ENCODE measurements at places on chromosomes 1 and 21.

- no peak for DNase-seq
These were observed 110.4 kb upstream of the IPO9 start for GRCh38 chr1:201718346-201719202.

DNA sequence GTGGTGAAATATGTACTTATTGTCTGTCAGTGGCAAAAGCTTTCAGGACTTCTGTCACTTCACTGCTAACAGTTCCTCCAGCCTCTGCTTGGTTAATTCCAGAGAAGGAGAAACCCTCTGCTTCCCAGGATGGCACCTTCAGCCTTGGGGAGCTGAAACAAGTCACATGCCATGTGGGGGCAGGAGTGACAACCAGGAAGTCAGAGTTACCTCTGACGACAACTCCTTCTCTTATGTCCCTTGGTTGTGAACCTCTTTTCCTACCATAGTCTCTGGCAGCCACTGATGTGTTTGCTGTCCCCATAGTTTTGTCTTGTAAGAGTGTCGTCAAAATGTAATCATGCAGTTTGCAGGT lies 53.6 kb downstream of the FCRL5 start:
- DNase-seq = no peak

DNA sequence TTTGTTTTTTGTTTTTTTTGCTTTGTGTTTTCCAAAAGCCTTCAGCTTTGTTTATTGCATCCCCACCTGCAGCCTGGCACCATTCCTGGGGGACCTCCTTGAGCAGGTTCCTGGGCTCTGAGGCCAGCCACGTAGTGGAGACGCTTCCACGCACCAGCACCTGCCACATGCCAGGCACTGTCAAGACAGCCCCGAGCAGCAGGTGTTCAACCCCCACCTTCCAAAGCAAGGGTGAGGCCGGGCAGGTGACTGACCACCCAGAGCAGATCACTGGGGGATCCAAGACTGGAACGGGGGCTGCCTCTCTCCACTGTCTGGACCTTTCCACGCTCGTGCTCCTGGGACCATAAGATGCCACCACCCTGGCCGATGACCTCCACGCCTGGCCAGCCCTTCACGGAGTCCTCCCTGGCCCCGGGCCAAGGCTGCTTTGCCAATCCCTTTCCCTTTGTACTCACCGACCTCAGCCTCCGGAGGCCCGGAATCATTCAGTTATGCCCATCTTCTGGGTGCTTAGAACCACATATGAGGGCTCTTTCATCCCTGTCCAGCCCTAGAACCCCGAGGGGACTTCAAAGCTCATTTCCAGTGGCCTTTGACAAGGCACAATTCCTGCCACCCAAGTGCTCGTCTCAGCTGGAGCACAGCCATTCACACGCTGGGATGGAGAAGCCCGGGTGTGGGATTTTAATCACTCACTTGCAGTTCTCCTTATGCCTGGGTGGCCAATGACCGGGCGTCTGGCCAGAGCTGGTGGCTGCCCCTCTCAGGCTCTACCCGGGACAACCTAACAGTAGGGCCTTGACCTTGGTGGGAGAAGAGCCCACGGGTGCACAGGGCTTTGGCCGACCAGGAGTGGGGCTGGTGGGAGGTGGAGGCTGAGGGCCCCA lies 330.8 kb downstream of the NPHP4 start:
- no peak for DNase-seq

DNA sequence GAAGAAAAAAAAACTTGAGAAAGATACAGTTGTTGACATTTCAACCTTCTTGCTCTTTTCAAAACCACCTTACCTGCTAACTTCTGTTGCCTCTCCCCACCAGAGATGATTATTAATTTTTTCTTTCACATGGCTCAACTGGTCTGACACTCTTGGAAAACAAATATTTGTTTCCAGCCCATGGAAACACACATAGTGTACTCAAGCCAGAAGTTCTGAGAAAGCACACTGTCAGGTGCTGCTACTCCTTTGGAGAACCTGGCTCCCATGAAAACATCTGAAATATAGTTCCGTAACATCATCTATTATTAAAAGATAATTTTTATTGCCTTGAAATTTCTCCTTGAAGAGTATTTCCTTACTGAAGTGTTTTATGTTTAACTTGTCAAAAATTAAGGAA lies 145.0 kb upstream of the C1orf105 start:
- DNase-seq = no peak

DNA sequence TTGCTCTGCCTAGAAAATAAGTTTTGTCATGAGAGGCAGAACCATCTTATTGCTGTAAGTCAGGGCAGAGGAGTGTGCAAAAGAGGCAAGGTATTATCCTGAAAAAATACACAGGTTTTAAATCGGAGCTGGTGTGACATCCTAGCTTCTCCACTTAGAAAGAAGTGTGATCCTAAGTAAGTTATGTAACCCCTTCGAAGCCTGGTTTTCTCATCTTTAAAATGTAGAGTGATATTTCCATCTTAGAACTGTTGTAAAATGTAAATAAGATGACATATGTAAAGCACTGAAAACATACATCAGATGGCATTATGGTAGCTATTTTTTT lies 65.1 kb downstream of the IER5 start:
- DNase-seq = no peak

DNA sequence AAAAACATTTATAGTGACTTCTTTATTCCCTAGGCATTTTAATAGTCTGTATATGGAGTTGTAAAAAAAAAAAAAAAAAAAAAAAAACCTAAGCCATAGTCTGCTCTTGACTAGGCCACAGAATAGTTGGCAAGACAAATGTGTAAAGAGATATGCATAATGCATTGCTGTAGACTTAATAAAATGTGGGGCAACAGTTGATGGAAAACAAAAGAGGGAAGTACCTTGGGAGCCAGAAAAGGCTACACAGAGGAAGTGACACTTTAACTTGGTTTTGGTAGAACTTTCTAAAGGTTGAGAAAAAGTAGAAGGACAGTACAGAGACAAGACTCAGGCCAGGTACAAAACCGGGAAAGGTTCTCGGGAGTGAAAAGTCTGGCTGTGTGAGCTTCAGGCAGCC lies 802.9 kb upstream of the ADAMTS5 start:
- no peak for DNase-seq

- DNase-seq = no peak
These were observed 475.6 kb upstream of the B3GALT2 start for GRCh38 chr1:193662030-193662429.

DNA sequence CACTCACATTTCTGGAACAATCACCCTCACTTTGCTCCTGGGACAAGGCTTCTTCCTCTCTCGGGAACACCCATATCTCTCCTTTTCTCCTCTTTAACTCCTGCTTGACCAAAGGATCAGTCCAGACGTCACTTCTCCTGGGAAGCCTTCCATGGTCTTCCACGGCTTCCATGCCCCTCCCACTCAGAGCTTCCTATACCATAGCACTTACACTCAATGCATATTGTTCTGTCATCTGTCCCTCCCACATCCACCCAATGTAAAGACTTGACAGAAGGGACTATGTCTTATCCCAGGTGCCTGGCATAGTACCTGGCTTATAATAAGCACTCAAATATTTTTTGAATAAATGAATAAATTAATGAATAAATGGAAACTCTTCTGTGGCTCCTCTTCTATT lies 28.2 kb downstream of the CD34 start:
- no peak for DNase-seq

- DNase-seq = no peak
These were observed 22.6 kb downstream of the PCNT start for GRCh38 chr21:46346296-46347202.

DNA sequence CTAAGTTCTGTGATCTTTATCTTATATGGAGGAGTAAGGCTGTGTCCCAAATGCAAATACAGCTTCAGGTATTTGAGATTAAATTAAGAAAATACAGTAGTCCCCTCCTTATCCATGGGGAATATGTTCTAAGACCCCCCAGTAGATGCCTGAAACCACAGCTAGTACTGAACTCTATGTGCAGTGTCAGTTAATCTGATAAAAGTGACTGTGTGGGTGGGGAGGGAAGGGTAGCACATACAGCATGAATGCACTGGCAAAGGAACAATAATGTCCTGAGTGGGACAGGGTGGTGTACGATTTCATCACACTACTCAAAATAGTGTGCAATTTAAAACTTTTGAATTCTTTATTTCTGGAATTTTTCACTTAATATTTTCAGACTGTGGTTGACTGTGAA lies 83.1 kb downstream of the HS2ST1 start:
- DNase-seq = no peak

DNA sequence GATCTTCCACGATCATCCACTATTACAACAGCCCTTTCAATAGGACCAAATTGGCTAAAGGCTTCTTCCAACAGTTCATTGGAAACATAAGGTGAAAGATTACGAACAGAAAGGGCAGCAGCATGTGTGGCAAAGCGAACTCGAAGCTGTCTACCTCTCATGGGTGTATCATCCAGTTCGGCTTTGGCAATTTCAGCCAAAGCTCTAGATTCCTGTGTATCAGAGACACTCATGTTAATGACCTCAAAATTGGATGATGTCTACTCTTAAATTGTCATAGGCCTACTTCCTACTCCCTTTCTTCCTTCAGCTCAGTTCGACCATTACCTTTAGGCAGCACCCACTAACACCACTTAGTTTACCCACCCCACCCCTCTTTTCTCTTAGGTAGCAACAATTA lies 2.2 kb downstream of the SFPQ start:
- DNase-seq = no peak

DNA sequence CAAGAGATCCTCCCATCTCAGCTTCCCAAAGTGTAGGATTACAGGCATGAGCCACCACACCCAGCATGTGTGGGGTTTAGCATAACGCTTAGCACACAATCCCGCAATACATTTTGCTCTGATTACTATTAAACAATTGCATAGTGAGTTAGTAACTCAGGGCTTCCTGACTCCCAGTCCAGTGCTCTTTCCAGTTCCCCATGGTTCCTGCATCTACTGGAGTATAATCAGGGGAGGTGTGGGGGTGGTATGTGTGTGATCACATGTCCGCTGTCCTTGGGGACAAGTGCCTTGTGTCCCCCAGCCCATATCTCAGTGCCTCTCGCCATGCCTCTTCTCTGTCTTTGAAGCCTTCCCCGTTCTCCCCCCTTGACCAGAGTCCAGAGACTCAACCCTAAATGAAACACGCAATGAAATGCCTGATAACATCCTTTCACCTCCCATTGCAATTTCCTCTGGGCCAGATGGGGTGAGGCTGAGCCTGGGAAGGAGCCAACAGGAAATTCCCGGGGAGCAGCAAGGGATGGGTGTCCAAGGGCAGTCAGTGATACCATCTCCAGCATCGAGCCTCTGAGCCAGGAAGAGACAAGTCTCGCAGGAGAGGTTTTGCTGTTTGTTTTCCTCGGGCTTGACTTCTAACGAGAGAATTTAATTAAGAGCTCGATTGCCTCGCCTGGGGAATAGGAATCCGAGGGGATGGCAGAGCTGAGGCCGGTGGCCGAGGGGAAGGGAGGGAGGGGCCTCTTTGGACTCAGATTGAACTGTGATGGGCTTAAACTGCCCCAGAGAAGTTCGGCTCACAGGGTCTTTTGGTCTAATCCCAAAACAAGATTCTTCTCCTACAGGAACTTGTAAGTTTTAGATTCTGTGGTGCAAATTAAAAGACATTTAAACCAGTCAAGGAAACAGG lies 7.7 kb upstream of the HTR1D start:
- DNase-seq = peak; percentile 91

DNA sequence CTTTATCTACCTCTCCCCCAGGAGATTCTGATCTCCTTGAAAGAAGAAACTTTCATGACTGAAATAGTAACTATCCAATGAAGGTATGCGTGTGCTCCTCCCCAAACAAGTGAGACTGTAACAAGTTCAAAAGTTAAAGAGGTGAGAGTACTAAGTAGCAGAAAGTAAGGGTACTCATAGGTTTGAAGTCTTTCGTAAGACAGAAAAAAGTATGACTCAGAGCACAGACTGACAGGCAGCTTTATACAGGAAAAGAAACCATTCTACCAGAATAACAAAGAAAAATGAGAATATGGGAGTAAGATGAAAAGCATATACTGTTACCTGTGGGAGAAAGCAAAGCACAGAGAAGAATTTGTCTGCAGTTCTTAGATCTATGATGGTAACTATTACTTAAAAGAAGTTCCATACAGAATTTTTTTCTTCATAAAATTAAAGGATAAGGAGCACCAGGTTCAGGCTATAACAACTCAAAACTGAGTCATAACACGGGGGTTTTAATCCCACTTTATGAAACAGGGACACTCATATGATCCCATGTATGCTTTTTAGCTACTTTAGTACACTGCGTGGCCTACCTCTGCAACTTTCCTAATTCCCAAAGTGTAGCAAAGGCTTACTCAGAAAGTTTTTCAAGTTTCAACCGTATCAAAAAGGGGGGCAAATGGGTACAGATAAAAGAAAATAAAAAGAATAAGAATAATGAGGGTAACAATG lies 52.0 kb downstream of the FOXJ3 start:
- DNase-seq = peak; percentile 3

- no peak for DNase-seq
These were observed 407.1 kb downstream of the LMO4 start for GRCh38 chr1:87735750-87736149.

- DNase-seq = peak; percentile 61
These were observed 7.3 kb downstream of the F11R start for GRCh38 chr1:161013488-161014230.

GRCh38 chr1:18217398-18218043 lies 109.9 kb downstream of the IGSF21 start:
- peak; percentile 17 for DNase-seq

DNA sequence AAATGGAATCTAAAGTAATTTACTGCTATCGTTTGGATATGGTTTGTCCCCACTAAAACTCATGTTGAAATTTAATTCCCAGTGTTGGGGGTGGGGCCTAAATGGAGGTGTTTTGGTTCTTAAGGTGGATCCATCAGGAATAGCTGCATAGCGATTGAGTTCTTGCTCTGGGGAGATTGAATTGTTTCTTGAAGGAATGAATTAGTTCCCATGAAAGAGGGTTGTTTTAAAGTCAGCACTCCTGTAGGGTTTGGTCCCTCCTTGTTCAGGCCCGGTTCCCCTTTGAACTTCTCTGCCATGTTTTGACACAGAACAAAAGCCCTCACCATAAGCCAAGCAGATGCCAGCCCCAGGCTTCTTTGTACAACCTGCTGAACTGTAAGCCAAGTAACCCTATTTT lies 170.9 kb downstream of the COL11A1 start:
- no peak for DNase-seq

DNA sequence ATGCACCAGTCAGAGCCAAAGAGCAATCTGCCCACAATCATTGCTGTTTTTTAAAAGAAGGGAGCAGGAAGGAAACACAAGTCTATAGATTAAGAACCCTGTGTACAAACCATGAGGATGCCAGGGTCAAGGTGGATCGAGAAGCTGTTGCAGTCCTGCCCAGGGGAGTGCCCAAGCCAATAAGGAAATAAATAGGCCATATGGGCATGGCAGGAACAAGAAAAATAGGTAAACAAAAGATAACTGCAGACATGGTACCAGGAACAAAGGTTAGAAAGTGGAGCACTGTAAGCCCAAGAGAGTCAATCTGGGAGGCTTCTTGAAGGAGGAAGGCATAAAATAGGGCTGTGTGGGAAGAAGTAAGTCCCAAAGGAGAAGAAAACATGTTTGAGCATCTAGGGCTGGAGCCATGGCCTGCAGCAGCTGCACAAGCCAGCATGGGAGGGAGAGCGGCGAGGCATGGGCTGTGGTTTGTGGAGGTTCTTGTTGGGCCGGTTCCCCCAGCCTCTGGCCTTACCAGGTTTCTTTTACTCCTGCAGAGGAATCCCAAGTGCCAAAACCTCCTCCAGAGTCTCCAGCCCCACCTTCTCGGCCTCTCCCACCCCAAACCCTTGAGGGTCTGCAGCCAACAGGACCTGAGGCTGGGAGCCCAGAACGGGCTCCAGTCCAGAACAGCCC lies 13.6 kb downstream of the INAVA start:
- no peak for DNase-seq
